Lower lobe of right lung (tissue), 2 donors: ENCODE measurements at places on chromosomes 5 and 9. TPM values are rescaled to one million over a fixed set of nuclear protein-coding genes. Genes with fewer than 3 reads are reported as not detected.

Gene PAPPA
- total RNA-seq = 2.2 TPM

Gene LMX1B
- total RNA-seq = 0.21 TPM

Gene TMEM8B
- 12.6 TPM for total RNA-seq

Gene PRDM9
- total RNA-seq = not detected

Gene TDRD7
- total RNA-seq = 22.2 TPM

Gene LCN15
- total RNA-seq = not detected

Gene SLC25A2
- total RNA-seq = 0.71 TPM

Gene LCNL1
- total RNA-seq = 1.9 TPM

DNA sequence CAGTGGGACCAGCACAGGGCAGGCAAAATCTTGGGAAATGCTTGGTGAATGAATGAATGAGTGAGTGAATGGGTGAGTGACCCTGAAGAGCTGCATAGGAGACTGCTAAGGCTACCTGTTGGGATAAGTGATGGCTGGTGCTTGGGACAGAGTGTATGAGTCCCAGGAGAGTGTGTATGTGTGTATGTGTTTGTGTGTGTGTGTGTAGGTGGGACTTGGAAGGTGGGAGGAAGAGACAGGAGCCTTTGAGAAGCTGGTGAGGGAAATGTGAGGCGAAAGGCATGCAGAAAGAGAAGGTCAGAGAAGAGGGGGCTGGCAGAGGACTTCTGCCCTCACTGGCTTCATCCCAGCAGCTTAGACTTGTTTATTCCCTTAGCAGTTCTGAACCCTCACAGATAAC lies 33.3 kb upstream of the FOXE1 start:
- no peak for DNase-seq

- DNase-seq = no peak
Observed at GRCh38 chr9:6049798-6050197, 34.4 kb upstream of the RANBP6 start.

DNA sequence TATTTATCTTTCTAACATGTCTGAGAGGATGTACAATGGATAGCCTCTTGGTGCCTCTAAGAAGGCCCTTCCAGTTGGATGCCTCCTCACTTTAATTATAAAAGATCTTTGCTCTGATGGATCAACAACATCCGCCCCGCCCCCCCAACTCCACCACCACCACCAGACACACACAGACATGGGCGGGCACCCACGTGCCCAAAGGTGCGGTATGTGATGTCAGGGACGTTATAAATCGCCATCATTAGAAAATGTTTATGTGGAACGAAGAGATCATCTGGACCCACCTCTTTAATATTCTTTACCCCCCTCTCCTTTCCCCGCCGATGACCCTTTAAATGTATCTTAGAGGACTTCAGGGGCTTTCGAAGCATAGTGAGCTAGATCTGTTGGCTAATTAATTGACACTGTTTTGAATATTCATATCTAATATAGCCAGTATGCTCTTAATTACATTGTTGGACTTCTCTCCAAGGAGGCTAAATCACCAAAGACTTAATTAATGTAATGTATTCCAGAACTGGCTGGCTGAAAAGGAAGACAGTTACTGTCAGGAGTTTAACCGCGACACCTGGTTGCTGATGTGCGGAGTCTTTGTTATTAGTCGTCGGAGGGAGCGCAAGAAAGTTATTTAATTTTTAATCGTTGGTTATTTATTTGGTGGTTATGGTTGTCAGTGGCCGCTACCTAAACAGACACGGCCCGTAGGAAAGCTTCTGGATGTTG lies 6.1 kb upstream of the FOXB2 start:
- DNase-seq = no peak

- DNase-seq = no peak
Observed at GRCh38 chr5:42059291-42059690, 134.2 kb downstream of the FBXO4 start.

- no peak for DNase-seq
Observed at GRCh38 chr5:66443462-66444130, 152.6 kb upstream of the MAST4 start.

- DNase-seq = no peak
Observed at GRCh38 chr5:119016125-119016774, 27.9 kb upstream of the DTWD2 start.

DNA sequence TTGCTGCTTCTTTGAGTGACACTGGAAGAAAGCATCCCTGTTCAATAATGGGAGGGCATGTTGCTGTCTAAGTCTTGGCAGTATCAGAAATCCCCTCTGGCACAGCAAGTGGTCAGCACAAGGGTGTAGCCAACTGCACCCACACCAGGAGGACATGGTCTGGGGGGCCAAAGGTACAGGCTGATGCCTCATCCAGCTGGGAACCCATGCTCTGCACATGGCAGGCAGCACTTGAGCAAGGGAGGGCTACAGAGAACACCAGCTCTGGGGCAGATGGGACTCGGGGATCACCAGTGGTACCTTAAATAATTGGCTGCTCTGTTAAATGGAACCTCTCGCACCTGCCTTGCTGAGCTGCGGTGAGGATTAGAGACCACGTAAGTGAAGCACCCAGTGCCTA lies 265.2 kb downstream of the SYK start:
- no peak for DNase-seq

DNA sequence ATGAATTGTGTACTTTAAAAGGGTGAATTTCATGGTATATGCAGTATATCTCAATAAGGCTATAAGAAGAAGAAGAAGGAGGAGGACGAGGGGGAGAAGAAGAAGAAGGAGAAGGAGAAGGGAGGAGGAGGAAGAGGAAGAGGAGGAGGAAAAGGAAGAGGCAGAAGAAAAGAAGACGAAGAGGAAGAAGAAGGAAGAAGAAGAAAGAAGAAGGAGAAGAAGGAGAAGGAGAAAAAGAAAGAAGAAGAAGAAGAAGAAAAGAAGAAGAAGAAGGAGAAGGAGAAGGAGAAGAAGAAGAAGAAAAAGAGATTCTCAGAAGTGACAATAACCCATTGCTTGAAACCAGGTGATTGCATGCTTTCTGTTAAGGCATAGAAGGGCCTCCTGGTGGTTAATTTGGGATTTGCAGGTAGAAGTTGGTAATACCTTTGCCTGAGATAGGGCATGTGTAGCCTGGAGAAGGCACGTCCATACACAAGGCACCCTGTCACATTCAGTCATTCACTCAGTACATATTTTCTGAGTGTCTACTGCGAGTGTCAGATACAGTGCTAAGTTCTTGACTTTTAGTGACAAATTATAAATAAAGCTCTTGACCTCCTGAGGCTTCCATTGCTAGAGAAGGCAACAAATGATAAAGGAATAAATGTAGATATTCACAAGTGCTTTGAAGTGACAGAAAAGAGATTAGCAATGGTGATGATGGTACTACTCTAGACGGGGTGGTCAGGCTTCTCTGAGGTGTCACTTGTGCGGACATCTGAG lies 231.3 kb downstream of the NPR3 start:
- DNase-seq = no peak

- no peak for DNase-seq
Observed at GRCh38 chr5:83281176-83281575, 190.4 kb upstream of the VCAN start.

DNA sequence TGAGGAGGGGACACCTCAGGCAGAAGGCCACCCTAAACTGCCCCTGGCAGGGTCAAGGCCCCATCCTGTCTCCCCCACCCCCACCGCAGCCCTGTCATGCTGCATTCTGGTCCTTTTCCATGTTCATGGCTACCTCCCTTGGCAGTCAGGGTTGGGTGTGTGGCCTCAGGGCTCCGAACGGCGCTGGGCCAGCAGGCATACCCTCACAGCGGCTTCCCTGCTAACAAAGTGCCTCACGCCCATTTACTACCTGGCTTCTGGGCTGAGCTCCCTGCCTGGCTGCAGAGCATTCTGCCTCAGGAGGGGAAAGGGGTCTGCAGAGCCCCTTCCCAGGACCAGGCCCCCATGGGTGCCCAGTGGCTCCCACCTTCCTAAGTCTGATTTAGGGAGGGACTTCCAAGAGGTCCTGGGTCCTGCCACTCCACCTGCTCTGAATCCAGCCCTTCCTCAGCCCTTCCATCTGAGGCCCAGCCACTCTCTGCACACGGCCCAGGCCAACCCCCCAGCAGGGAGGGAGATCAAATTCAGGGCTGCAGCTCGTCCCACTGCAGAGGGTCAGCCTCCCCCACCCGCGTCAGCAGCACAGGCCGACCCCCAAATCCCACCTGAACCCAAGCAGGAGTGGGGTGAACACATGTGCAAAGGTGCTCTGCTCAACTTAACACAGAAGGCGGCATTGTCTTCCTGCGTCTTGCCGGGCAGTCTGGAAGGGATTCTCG lies 115.9 kb upstream of the PHYKPL start:
- peak; percentile 24 for DNase-seq

- DNase-seq = no peak
Observed at GRCh38 chr9:105376893-105377292, 70.9 kb upstream of the FSD1L start.

GRCh38 chr5:165502893-165503691 lies 1997.7 kb downstream of the MAT2B start:
- no peak for DNase-seq

GRCh38 chr9:32705059-32705458 lies 69.6 kb upstream of the TAF1L start:
- DNase-seq = no peak

DNA sequence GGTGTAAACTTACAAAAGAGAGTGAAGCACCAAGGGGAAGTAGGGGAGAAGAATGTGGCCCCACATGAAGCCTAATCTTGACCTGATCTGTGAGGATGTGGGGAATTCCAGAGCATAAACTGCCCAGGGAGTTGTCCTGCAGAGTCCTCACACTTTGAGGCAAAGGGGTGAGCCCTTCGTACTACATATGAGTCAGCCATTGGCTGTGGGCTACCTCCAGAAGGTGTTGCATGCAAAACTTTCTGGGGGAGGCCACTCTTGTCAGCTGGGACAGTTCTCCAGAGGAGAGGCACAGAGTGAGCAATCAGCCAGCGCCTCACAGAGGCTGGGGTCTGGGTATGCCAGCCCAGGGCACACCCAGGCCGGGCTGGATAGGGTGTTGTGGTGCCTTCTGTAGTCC lies 98.1 kb upstream of the NMUR2 start:
- no peak for DNase-seq

DNA sequence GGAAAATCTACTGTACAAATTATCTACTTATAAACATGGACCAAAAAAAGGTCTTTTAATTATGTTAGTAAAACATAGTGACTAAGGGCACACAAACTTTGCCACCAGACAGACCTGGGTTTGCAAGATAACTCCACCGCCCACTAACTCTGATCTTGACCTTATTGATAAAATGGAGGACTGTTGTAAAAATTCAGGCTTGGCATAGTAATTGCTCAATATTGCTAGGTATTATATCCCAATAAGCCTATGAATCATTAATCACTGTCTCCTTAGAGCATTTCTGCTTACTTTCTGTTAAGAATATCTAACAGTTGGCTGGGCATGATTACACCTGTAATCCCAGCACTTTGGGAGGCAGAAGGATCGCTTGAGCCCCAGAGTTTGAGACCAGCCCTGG lies 3.8 kb downstream of the C9orf40 start:
- DNase-seq = no peak

- no peak for DNase-seq
Observed at GRCh38 chr9:68653141-68653595, 51.9 kb upstream of the PIP5K1B start.

DNA sequence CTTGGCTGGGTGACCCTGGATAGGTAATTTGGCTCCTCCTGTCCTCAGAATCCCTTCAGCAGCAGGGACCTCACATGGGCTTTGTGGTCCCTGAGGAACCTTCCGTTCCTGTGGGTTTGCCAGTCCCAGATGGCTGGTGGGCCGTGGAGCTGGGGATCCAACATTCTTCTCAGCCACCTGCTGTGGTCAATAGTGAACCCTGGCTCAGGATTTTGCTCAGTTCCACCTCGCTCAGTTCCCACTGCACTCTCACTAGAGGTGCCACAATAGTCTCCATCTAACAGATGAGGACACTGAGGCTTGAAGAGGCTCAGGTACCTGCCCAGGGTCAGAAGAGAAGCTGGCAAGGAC lies 17.1 kb upstream of the SPOUT1 start:
- DNase-seq = peak; percentile 14

DNA sequence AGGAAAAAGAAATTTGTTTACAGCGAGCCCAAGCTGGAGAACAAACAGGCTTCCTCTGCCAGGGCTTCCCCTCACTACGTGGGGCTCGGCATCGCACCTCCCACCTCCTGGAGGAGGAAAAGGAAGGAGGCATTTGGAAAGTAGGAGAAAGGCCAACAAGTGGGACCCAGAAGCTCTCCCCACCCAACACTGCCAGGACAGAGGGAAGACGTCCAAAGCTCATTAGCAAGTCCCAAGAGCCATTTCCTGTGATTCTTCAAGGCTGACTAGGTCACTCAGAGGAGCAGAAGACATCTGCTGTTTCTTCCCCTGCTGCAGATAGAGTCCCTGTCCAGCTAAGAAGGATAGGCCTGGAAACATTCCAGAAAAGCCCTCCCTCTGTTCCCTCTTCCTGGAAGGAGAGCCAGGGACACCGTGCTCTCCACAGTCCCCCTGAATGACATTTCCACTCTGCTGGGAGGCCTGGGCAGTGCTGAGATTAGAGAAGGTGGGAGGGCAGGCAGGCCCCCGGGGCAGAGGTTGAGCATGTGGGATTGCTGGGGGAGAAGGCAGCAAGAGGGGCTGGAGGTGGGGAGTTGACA lies 57.0 kb upstream of the NEURL1B start:
- DNase-seq = no peak

DNA sequence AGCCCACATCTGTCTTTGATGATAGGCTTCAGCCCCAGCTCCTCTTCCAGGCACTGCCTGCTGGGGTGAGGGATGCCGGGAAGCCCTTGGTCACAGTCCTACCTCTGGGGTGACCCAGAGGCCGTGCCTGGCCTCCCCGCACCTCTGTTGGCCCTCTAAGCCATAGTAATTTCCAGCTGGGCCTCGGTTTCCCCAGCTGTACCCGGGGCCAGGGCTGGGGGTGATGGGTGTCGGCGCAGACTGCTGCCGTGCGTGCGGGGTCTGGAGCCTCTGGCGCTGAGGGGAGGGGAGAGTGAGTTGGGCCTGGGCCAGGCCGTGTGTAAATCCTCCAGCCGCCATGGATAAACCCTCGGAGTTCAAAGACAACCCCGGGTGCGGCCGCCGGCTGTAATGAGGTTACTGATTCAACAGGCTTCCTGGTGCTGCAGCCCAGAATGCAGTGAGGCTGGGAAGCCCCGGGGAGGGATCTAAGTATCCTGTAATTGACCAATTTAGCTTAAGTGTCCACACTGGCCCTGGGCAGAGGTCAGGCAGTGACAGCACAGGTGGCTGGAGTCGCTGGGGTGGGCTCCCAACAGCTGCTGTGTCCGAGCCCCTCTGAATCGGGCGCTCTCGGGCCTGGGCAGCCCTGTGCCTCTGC lies 7.1 kb downstream of the RXRA start:
- DNase-seq = no peak

DNA sequence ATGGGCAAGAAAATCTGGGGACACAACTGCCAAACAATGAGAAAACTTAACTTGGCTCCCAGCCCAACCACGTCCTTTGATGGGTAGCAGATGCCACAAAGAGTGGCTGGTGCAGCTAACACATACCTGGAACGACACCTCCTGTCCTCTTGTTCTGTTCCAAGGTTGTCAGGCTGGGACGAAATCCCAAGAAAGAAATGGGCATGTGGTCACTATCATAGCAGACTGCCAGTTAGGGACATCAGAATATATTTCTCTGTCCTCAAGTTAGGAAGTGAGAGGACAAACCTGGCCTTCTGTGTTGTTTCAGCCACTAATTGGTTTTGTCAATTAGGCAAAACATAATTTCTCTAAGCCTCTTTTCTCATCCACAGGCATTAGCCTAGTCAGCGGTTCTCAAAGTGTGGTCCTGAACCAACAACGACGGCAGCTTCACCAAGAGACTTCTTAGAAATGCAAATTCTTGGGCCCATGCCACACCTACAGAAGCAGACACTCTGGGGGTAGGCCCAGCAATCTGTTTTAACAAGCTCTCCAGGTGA lies 63.4 kb downstream of the RAPGEF1 start:
- no peak for DNase-seq

GRCh38 chr5:40571729-40572128 lies 108.0 kb upstream of the PTGER4 start:
- DNase-seq = no peak

- DNase-seq = no peak
Observed at GRCh38 chr9:33234511-33235467, 5.2 kb upstream of the SPINK4 start.
